Cardiac ventricle fibroblast (primary cell): ENCODE measurements at places on chromosomes 1 and 21. TPM values are rescaled to one million over a fixed set of nuclear protein-coding genes. Genes with fewer than 3 reads are reported as not detected.

The RASAL2 gene
- total RNA-seq: 15.7 and 16.5 TPM in 2 replicates

The CASZ1 gene
- 0.31 TPM in 1 of 2 replicates, not detected in the other for total RNA-seq

The TRIM46 gene
- 0.75 and 1.3 TPM in 2 replicates for total RNA-seq

The DNAJC11 gene
- 25.8 and 33.3 TPM in 2 replicates for total RNA-seq

The OR2T4 gene
- total RNA-seq: not detected in 2 replicates

The ATP1A2 gene
- 1.4 and 1.8 TPM in 2 replicates for total RNA-seq

The COL24A1 gene
- total RNA-seq: 0.62 and 1.3 TPM in 2 replicates

The CAPN8 gene
- total RNA-seq: not detected in 2 replicates

The RHOU gene
- total RNA-seq: 17.7 and 20.1 TPM in 2 replicates

The RAB3B gene
- 0.06 and 0.15 TPM in 2 replicates for total RNA-seq

The CBR3 gene
- 8.7 and 17.7 TPM in 2 replicates for total RNA-seq
